Astrocyte of the cerebellum (primary cell): ENCODE measurements at places on chromosomes 16 and 17.

GRCh38 chr17:59890720-59891119 lies 2.0 kb downstream of the TUBD1 start:
- no peak for DNase-seq

DNA sequence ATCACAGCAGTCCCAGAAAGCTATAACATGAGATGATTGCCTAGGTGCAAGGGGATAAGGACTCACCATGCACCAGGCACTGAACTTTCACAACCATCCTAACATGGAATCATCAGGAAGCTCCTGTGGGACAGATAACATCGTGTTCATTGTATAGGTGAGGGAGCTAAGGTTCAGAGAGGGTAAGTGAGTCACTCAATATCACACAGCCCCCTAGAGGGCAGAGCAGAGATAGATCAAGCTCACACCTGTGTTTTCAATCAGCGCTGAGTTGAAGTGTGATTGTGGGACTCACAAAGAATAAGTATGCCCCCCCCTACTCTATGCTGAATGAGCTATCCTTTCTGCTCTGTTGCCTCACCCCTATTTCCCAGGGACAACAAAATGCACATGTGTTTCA lies 377.7 kb upstream of the ERCC4 start:
- no peak for DNase-seq

GRCh38 chr17:82314727-82315605 lies 2.4 kb downstream of the CD7 start:
- DNase-seq = no peak

- no peak for DNase-seq
Measured at GRCh38 chr17:34178092-34178491, 77.0 kb upstream of the CCL2 start.

DNA sequence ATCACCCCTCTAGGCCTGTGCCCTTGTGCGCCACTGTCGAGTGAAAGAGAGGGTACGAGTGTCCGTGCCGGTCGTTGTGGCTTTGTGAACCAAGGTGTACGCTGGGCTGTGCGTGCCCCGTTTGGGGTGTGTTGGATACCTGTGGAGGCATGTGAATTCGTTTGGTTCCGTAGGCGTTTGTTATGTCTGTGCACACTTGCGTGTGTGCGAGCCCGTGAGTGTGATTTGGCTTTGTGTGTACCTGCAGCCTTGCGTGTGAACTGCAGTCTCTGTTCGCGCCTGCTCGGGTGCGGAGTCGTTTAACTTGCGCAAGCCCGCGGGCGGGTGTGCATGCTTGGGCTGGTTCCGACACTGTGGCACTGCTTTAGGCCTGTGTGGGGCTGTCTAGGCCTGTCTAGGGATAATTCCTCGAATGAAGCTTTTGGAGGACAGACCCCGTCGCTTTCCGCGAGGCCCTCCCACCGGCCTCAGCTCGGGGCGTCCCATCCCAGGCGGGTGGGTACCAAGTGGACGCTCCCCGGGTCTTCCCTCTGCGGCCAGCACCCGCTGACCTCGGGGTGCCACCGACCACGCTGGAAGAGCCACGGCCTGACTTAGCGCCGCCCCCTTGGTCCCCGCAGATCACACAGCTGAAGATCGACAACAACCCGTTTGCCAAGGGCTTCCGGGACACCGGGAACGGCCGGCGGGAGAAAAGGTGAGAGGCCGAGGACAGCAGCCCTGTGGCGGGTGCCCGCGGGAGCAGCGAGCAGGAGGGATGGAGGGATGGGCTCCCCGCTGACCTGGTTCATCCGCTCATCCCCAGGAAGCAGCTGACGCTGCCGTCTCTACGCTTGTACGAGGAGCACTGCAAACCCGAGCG lies 4.4 kb downstream of the TBX2 start:
- no peak for DNase-seq

- DNase-seq = no peak
Measured at GRCh38 chr17:5410594-5411272, 8.7 kb downstream of the NUP88 start.

- DNase-seq = no peak
Measured at GRCh38 chr17:37642681-37643080, 565 bp downstream of the DDX52 start.

- no peak for DNase-seq
Measured at GRCh38 chr16:5854027-5854426, 756.4 kb upstream of the EEF2KMT start.

- DNase-seq = no peak
Measured at GRCh38 chr17:7266784-7267183, 4.5 kb upstream of the CLDN7 start.

GRCh38 chr17:18185391-18185790 lies 1.8 kb downstream of the ALKBH5 start:
- DNase-seq = no peak

DNA sequence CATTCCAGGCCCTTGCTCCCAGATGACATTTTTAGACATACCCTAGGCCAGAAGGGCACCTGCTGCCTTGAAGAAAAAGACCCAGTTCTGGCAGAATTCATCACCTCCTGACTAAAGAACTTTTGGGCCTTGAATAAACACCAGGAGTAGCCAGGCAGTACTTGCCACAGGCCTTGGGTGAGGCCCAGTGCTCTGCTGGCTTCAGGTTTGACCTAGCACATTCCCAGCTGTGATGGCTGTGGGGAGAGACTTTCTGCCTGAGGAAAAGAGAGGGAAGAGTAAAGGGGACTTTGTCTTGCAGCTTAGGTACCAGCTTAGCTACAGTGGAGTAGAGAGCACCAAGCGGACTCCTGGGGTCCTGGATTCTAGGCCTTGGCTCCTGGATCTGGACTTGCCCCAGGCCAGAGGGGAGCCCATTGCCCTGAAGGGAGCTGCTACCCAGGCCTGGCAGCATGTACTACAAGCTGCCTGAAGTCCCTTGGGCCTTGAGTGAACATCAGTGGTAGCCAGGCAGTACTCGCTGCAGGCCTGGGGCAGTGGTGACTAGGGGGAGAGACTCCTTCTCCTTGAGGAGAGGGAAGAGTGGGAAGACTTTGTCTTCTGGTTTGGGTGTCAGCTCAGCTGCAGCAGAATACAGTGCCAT lies 44.3 kb downstream of the ABCA8 start:
- DNase-seq = no peak

DNA sequence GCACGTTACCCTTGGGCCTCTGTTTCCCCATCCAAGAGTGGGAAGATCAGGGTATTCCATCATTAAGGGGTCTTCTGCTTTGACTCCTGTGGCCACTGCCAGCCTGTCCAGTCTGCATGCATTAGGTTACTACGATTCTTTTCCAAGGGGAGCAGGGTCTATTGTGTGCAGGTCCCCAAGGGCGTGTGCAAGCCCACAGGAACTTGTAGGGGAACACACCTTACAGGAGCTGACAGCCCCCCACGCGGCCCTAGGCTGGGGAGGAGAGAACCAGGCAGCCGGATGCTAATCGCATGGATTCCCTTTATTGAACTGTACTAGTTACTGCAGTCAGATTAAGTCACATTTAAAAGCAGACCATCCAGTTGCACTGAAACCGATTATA lies 116.7 kb downstream of the C16orf78 start:
- no peak for DNase-seq

- DNase-seq = no peak
Measured at GRCh38 chr17:15361151-15361550, 19.8 kb upstream of the TEKT3 start.

DNA sequence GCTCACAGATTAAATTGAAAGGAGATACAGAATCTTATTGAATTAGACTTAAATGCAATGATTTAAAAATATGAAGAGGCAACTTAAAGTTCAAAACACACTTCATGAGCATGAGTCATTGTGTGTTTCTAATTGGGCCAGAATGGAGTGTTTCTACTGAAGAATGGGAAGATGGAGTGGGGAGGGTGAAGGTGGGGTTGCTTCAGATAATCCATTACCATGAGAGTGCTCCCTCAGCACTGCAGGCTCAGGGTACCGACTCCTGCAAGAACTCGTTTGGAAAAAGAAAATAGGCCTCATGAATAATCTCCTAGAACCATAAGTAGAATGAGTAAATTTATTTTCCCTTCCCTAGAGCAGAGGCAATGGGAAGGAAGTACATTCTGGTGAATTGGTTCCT lies 372.8 kb downstream of the TOX3 start:
- no peak for DNase-seq

GRCh38 chr16:10156099-10156498 lies 26.1 kb downstream of the GRIN2A start:
- DNase-seq = no peak

DNA sequence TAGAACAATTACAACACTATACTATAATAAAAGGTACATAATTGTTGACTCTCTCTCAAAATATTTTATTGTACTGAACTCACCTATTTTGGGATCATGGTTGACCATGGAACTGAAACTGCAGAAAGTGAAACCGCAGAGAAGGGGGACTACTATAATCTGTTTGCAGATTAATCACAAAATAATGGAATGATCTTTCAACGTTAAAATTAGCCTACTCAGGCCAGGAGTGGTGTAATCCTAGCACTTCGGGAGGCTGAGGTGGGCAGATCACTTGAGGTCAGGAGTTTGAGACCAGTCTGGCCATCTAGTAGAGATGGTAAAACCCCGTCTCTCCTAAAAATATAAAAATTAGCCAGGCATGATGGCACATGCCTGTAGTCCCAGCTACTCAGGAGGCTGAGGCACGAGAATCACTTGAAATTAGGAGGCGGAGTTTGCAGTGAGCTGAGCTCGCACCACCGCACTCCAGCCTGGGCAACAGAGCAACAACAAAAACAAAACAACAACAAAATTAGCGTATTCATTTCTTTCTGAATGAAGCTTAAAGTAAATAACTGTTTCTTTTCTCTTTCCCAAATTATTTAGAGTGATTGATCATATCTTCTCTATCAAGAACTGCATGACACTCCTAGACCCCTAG lies 45.6 kb downstream of the IKZF3 start:
- no peak for DNase-seq

DNA sequence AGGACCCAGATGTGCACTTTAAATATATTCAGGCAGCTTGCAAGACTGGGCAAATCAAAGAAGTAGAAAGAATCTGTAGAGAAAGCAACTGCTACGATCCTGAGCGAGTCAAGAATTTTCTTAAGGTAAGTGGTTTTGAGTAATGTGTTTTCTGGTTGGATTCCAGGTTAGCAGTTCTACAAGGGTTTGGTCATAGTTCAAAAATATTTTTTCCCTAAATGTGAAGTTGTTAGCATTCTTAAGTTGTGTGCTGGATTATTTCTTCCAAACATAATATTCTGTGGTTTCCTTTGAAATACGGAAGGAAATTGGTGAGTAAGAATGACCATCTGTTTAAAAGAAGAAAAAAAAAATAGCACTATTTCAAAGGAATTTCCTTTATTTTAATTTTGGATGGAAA lies 38.4 kb downstream of the PTRH2 start:
- peak; percentile 98 for DNase-seq

DNA sequence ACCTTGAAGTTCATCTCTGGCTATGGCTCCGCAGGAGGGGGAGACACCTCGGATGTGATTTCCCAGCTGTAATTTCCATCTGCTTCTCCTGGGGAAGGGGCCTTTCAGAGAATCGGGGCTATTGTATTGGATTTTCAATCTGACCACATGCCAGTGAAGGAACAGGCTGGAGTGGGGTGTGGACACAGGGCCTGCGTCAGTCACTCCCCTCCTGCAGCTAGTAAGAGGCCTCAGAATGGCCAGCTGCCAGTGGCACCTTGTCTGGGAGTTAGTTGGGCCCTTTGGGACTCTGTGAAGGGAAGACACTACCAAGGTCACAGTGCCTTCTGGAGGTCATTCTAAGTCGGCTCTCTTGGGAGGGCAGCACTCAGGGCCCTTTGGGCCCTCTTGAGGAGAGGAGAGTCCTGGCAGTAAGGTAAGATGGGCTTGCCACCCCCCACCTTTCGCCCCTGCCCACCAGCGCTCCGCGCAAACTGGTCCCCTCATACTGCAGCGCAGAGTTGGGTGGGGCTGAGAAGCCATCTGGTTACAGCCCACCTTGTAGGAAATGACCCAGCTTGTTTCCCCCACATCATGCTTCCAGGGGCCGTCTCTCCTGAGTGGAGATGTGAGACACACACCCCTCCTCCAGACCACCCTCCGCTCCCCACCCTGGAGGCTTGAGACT lies 5.4 kb downstream of the NXPH3 start:
- no peak for DNase-seq

DNA sequence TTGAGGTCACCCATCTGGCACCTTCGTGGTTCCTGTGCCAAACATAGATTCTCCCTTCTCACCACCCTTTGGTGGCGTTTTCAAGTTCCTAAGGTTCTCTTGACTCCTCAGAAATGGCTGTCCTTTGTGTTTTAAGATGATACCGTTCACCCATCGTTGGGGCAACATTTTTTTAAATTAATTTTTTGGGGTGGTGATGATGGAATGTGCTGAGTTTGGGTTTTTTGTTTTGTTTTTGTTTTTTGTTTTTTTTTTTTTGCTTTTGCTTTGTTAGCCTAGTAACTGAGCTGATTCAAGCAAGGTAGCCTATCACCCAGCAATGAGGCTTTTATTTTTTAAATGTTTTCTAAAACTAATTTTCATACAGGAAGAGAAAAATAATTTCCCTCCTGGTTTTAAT lies 2.6 kb downstream of the CHST4 start:
- DNase-seq = no peak

DNA sequence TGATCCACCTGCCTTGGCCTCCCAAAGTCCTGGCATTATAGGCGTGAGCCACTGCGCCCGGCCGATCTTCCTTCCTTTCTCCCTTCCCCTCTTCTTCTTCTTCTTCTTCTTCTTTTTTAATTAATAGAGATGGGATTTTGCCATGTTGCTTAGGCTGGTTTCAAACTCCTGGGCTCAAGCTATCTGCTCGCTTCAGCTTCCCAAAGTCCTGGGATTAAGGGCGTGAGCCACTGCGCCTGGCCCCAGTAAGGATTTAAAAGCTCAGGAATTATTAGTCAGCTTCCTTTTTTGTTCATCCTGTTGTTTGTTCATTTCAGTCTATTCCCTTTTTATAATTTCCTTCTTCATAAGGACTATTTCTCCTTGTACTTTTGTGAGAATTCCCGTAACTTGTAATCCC lies 32.7 kb upstream of the LRRC37A start:
- no peak for DNase-seq

DNA sequence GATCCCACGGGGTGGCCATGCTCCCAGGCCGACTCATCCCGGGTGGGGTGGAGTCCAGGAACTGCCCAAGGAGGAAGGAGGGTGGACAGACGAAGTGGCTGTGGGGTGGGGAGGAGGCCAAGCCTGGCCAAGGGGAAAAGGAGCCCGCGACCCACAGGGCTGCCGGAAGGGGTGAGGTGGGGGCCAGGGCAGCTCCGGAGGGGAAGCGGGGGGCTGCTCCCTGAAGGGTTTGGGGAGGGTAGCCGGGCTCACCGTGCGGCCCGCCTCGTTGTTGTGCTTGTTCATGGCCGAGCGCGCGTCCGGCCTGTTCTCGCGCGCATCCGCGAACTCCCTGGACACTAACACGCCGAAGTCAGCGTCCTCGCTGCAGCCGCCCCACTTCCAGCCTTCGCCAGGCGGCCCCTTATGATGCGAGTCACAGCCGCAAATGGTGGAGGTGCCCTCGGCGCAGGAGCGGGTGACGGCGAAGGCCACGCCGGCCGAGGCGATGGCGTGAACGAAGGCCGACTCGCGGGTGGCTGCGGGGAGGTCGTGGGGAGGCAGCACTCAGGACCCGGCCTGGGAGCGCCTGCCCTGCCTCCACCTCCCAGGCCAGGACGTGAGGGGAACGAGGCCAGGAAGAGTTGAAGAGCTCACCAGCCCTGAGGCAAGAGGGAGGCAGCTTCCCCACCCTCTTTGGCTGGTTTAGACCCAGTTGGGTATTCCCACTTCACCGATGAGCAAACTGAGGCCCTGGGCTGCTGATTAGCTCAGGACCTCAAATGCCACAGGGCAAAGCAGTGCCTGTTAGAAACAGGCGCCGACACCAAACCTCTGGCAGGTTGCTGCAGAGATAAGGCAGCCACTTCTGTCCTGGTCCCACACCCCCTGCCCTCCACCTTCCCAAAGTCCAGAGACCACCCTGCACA lies 48.7 kb downstream of the WNT3 start:
- DNase-seq = no peak
